Activated T-helper 9 cell treated with anti-CD3 and anti-CD28 coated beads, Interleukin-2, amount 50 U/mL, for 16 hours (primary cell): ENCODE measurements at places on chromosomes 16 and 17.

DNA sequence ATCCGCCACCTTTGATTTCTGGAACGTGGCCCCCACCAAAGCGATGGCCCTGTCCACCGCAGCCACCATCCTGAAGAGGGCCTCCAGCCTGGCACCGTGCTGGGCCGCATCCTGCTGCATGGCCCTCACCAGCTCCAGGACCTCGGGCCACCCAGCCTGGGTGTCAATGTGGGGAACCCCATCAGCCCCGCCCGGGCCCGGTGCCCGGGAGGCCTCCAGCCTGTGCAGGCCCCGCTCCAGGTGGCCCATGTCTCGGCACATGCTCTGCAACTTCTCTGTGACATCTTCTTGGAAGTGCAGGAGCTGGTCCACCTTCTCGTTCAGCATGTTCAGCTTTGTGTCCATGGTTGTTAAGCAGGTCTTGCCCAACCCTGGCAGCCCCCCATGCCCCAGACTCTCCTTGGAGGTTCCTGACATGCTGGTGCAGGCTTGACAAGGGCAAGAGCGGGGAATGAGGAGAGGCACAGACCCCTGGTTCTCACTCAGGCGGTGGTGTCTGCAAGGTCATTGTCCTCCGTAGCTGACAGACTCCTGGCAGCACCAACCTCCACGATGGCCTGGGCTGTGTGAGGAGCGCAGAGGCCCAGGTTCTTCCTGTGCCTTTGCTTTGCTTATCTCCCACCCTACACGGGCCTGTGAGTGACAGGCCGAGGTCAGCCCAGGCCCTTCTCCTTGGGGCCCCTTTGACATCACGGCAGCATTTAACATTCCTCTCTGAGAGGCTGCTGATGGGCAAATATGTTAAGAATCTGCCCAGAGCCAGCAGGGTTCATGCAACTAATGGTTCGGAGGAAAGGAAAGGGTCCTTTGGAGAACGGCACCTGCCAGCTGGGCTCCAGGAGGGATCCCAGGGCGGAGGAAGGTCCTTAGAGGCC, at the start of gene MYLK3:
Gene MYLK3 (minus strand): TSS at position 568 of the 875 bp plus-strand sequence. CDS start 151 bp downstream, at position 417.
- no peak for DNase-seq

- DNase-seq = no peak
Observed at GRCh38 chr17:82653651-82654528, 5.6 kb upstream of the WDR45B start.

- DNase-seq = no peak
Observed at GRCh38 chr17:42655528-42655927, 3.6 kb upstream of the TUBG2 start.

DNA sequence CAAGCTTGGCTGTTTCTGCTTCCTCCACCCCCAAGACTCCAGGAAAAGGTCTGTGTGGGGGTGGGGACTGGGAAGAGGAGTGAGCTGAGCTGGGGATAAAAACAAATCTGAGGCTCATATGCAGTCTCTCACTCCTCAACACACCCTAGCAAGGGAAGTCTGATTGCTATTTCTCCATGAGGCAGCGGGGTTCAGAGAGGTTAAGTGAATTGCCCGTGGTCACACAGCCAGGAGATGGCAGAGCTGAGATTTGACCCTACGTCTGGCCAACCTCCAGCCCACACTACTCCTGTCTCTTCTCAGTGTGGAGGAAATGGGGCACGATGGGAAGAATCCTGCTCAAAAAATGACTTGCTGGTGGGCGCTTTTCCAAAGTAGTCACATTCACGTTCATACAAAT, 4.8 kb upstream of the ABCC3 start:
- DNase-seq = no peak

GRCh38 chr17:78596871-78597764, 19.9 kb upstream of the DNAH17 start:
- no peak for DNase-seq

DNA sequence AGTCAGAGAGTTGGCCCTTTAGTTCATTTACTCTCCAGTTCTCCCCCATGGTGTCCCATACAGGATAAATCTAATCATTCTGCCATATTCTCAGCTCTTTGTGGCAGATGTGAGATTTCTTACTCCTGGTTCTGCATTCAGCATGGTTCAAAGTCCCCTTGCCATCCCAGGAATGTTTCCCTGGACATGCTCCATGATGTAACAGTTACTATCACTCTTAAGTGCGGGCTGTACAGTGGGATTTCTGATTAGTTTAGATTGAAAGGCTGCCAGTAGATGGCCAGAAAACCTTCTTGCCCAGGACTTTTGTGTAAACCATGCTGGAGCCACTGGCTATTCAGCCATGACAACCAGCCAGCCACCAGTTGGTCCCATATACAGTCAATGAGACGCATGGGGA, 10.4 kb downstream of the KRT37 start:
- no peak for DNase-seq

DNA sequence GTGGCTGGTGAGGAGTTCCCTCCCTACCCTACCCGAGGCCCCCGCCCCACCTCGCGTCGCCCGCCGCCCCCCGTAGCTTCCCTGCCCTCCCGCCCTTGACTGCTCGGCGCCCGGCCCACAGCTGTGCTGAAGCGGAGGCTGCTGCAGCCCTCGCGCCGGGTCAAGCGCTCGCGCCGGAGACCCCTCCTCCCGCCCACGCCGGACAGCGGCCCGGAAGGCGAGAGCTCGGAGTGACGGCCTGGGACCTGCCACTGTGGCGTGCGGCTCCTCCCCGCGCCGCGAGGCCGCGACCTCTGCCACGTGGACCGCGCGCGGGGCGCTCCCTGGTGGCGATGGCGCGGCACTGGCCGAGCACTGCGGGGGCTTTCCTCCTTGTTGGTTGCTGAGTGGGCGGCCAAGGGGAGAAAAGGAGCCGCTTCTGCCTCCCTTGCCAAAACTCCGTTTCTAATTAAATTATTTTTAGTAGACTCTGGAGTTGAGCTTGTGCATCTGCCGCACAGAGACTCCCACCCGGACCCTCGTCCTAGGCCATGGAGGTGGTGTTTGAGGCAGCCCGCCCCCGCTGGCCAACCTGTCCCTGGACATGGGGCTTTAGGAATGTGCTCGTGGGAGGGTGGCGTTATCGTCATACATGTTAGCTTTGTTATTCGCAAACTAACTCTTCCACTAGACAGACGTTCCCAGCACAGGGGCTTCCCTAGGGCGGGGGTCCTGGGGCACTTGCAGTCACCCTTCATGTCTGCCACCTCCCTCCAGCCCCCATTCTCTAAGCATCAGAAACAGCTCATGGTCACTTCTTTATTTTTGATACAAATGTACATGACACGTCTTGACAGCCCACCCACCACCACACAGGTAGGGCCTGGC, 4.4 kb downstream of the TP53I13 start:
- DNase-seq = peak; percentile 58

- no peak for DNase-seq
Observed at GRCh38 chr16:89791278-89791995, 25.0 kb downstream of the FANCA start.

DNA sequence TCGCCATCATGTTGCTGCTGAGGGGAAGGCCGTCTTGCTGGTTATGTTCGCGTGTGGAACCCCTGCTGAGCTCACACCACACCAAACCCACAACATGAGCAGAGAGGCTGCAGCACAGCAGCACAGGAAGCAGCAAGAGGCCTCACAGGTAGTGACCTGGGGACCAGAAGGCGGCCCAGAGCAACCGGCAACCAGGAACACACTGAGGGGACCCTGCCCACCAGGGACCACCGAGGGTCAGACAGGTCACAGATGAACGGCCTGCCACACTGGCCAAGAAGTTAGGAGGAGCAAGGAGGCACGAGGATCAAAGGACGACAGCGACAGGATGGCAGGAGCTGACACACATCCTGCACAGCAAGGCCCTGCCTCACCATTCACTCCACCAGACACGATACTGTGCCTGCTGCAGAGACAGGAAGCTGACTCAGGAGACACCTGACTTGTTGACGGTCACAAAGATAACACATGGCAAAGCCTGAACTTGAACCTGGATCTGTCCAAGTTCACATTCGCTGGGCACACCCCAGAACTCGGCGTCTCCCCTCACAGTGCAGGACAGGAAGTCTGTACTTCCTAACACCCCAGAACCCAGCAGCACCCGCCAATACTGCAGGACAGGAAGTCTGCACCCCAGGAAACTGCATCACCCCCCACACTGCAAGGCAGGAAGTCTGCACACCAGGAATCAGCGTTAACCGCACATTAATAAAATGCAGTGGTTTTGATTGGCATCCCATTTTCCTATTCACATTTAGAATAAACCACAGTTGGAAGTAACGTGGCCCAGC, 98.5 kb downstream of the ZNF778 start:
- DNase-seq = peak; percentile 62

DNA sequence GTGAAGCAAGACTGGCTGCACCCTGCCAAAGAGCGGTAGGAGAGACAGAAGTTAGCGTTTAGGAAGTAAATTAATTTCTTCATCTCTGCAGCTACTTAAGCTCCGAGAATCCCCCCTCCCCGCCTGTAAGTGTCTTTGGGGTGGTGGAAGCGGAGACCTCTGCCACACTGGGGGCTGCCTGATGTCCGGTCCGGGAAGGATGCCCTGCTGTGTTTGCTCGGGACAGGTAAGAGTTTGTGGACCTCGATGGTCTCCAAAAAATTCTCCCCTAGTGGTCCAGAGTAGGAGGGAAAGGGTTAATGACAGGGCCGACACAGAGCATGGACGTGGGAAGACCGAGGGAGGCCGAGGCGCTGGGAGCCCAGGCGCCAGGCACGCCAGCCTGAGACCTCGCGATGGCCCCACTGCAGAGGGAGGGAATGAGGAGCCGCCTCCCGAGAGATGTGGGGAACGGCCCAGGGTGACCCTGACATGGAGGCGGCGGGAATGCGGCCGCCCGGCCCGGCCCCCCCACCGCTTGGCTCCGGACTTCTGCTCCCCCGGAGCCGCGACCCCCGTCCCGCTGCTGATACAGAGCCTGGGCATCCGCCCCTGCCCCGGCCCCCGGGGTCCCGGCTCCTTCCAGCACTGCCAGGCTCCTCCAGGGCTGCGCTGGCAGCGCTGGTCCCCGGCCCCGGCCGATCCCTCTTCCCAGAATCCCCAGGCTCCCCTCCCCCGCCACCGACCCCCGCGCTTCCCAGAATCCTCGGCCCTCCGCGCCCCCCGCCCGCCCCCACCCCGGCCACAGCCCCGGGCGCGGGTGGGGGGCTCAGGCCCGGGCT, 680 bp downstream of the ZNF629 start:
- no peak for DNase-seq

DNA sequence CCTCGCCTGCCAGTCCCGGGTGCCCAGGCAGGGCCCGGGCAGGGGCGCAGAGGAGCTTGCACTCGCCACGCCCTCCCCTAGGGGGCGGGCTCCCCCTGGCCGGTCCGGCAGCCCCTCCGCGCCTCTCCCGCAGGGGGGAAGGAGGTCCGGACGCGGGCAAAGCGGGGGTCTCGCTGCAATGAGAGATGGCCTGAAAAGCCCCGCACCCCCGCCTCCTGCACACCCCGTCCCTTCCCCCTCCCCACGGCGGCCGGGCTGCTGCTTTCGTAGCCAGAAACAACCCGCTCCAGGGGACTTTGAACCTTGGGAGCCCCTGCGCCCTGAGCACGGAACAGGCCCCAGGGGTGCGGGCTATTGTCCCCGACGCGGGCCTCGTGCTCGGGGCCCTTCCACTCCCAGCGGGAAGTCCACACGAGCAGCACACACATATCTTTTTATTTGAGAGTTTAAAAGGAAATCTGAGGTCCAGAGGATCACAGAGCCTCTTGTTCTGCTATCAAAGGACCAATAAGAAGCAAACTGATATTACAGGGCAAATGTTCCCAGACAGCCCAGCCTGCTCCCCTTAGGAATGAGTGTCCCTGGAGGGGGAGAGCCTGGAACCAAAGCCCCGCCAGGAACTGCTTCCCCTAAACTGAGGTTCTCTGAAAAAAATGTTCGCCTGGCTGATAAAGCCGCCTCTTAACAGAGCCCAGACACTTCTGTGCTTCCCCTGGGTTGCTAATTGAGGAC, 5.8 kb upstream of the CBX4 start:
- DNase-seq = no peak

DNA sequence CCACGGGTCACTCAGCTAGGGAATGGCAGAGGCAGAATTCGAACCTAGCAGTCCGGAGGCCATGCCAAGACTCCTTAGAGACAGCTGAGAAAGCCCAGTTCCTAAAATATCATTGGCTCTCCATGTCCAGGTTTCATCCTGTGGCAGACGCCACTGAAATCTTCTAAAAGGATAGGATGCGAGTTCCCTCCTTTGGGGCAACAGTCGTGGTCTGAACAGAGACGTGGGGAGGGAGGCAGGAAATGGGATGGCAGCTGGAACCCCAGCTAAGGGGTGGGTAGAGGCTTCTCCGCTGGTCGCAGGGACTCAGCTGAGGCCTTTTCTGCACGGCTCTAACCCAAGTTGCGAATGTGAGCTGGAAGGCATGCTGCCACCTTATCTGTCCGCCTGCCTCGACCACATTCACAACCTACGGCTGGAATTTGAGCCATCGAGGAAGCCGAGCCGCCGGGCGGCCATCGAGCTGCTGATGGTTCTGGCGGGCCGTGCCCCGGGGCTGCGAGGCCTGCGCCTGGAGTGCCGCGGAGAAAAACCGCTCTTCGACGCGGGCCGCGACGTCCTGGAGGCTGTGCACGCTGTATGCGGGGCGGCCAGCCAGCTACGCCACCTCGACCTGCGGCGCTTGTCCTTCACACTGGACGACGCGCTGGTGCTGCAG, 1.9 kb upstream of the HSF4 start:
- no peak for DNase-seq

DNA sequence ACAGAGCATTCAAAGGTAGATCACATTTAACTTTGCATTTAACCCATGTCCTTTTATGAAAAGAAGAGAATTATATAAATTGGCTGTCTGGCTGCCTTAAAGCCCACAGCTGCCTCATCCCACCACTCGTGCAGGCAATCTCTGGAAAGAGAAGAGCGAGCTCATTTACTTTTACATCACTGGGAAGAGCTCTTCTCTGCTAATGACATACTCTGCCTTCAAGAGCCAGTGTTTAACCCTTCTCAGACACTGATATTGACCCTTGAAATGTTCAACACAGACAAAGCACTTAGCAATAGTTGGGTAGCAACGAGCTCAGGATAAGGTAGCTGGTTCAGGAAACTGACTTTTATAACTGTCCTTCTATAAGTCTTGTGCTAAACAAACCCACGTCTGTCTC, 6.8 kb downstream of the KRT38 start:
- no peak for DNase-seq

- no peak for DNase-seq
Observed at GRCh38 chr17:40515491-40516041, 14.1 kb upstream of the TNS4 start.

DNA sequence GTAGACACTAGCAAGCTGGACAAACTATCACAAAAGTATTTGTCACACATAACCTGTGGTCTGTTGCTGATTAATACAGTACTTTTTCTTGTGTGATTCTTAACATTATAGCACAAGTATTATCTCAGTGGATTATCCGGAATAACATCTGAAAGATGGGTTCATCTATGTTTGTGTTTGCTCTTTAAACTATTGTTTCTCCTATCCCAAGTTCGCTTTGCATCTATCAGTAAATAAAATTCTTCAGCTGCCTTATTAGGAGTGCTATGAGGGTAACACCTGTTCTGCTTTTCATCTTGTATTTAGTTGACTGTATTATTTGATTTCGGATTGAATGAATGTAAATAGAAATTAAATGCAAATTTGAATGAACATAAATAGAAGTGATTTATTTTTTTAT, 14.5 kb downstream of the RNFT1 start:
- no peak for DNase-seq

GRCh38 chr17:74235911-74236371, 22.6 kb downstream of the TTYH2 start:
- DNase-seq = no peak

DNA sequence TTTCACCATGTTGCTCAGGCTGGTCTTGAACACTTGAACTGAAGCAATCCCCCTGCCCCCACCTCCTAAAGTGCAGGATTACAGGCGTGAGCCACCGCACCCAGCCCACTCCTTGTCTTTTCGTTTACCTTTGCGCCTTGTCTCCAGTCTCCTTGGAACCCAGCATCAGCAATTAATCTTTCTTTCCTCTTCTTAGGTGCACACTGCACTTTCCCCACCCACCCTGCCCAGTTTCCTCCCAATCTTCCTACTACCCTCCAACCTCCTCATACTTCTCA, 1.5 kb upstream of the CLDN7 start:
- no peak for DNase-seq
